Psoas muscle (tissue), 8 donors: ENCODE measurements at places on chromosomes 1 and 21. TPM values are rescaled to one million over a fixed set of nuclear protein-coding genes. Genes with fewer than 3 reads are reported as not detected.

DNA sequence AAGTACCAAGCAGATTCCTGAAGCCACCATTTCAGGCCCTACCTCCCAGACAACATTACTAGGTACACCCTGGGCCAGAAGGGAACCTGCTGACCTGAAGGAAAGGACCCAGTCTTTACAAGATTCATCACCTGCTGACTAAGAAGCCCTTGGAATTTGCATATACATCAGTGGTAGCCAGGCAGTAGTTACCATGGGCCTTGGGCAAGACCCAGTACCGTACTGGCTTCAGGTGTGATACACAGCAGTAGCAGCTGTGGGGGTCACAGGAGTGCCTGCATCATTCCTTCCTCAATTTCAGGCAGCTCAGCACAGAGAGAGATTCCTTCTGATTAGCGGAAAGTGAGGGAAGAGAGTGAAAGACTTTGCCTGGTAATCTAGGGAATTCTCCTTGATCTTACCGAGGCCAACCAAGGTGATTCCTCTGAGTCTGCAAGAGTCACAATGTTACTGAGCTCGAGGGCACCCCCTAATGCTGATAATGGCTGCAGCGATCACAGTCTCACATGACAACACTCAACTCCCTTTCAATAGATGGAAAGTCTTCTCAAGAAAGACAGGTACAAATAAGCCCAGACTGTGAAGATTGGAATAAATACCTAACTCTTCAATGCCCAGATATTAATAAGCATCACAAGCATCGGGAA lies 22.0 kb upstream of the UHMK1 start:
- no peak for DNase-seq

Gene CCDC30
- total RNA-seq, result 1.1 TPM

Gene PCBP3
- 0.18 TPM for total RNA-seq

GRCh38 chr1:6937048-6937447 lies 151.8 kb downstream of the CAMTA1 start:
- DNase-seq, result no peak

DNA sequence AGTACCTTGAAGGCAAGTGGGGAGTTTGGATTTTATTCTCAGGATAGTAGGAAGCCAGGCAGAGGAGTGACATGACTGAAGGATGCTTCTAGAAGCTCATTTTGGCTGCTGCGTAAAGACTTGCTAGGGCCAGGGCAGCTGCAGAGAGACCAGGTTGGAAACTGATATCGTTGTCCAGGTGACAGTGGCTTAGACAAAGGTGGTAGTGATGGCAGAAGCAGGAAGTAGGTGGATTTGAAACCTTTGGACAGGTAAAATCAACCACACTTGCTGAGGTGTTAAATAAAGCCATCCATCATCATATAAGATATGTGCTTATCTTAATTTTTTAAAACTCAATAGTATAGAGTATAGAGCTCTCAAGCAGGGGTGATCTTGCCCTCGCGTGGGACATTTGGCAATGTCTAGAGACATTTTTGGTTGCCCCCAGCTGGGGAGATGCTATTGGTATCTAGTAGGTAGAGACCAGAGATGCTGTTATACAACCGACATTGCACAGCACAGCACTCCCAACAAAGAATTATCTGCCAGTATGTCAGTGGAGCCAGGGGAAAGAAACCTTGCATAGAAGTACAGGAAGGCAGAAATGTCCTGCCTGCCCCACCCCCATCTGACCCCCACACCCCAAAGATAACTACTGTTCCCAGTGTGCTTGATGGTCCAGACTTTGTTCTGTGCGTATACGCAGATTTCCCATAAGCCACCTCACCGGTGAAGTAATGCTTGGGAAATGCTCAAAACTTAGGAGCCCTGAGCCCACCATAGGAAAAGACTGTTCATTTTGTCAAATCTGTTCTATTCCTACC lies 31.1 kb downstream of the TMEM51 start:
- DNase-seq, result no peak

DNA sequence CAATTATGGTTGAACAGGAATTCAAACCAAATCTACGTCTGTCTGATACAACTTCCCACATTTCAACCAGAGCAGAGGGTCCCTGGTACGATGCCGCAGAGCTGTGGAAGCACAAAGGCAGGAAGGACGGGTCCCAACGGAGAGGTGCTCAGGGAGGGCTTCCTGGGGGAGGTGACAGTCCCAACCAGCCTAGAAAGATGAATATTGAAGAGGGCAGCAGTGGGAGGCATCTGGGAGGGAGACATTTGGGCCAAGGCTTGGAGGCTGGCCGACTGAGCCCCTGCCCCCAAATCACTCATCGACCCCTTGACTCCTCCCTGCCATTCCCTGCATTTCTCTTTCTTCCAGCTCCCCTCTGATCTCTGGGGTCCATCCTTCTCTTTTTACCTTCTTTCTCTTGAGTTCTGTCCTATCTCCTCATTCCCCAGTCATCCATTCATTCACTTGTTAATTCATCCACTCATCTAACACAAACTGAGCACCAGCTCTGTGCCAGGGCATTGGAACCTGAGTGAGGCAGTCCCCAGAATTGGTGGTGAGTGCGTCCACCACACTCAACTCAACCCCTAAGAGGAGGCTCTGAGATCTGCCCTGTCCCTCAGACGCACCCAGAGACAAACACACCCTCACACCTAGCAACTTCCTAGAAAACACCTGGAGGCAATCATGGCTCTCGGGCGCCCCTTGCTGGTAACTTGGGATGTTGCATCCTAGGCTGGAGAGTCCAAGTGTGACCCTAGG lies 13.2 kb upstream of the CELA3B start:
- peak; percentile 76 for DNase-seq
